ENCODE measurements at places on chromosomes 3 and 15.

DNA sequence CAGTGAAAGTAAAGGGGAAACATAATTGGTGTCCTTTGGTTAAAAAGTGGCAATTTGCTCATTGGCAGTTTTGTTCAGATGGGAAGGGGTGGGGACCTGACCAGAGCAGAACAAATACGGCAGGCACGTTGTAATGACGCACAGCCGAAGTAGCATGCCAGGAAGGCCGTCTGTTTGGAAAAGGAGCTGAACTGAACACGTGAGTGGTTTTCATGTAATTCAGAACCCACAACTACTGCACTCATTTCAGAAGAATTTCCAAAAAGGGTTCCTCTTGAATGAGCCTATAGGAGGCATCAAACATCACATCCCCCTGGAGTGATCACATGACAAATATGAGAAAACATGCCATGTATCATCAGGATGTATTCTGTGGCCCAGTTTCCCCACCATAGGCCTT is 42.9 kb upstream of the LMCD1 start:
- no peak for DNase-seq

- DNase-seq = peak; percentile 77
Observed at GRCh38 chr3:70120357-70120966, 120.9 kb downstream of the SAMMSON start.

DNA sequence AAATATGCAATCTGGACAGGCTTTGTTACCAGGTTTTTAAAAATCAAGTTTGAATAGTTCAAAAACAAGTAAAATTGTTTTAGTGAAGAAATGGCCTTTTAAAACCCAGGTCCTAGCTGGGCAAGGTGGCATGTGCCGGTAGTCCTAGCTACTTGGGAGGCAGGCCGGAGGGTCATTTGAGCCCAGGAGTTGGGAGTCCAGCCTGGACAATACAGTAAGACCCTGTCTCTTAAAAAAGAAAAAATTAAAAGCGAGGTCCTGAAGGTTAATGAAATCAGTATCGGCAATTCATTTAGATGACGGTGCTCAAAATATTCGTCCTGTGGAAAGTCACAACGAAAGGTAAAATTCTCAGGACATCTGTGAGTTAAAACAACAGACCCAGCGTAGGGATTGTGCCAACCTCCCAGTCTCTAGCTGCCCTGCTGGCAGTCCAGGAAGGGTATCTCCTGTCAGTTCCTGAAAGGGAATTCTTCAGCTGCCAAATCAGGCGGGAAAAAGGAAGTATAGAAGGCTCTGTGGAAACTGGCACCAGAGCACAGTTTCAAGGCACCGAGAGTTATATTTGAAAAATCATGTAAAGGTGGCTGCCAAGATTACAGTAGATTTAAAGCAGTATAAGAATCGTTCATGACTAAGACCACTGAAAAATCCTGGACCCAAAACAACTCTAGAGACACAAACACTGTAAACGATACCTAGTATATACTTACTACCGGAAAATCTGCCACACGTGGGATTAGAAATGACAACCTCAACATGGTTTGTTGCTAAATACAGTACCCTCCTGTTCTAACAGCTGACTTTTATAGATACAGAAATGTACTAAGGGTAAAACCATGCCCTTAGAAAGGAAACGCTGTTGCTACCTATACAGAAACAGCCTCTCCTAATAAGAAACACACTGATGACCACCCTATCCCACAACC is 1.2 kb upstream of the ABHD17C start:
- DNase-seq = no peak

- no peak for DNase-seq
Observed at GRCh38 chr15:72786676-72787345, 3.3 kb upstream of the ADPGK start.

- DNase-seq = no peak
Observed at GRCh38 chr3:161409858-161410257, 38.5 kb upstream of the SPTSSB start.

- DNase-seq = no peak
Observed at GRCh38 chr3:21777821-21778220, 26.8 kb upstream of the ZNF385D start.

Measured in spleen (tissue), 13 donors.